GM04503 (cell line): ENCODE measurements at places on chromosomes 6 and 20.

GRCh38 chr20:31562241-31562640, 42.8 kb upstream of the ID1 start:
- DNase-seq: no peak

DNA sequence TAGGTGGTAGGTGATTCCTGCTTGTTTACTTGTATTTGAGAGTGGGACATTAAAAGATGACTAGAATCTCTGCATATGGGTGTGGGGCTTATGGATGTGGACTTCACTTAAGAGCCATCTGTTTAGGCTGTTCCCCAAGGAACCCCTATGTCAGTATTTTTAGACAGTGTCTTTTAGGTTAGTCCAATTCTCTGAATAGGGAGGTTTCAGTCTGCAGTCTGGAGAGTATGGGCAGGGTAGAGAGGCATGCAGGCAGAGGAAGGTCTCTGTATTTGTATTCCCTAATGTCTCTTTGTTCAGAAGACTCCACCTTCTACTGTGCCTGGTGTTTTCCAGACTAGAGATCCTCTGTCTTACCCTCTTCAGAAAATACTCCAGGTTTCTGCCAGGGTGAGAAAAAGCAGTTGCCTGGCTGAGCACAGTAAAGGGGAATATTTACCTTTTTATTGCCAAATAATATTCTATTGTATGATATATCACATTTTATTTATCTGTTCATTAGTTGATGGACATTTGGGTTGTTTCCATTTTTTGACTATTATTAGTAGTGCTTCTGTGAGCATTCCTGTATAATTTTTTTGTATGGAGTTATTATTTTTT, 19.1 kb downstream of the SLX4IP start:
- DNase-seq: no peak

- no peak for DNase-seq
These were observed 199.3 kb upstream of the SGK1 start for GRCh38 chr6:134517145-134517658.

DNA sequence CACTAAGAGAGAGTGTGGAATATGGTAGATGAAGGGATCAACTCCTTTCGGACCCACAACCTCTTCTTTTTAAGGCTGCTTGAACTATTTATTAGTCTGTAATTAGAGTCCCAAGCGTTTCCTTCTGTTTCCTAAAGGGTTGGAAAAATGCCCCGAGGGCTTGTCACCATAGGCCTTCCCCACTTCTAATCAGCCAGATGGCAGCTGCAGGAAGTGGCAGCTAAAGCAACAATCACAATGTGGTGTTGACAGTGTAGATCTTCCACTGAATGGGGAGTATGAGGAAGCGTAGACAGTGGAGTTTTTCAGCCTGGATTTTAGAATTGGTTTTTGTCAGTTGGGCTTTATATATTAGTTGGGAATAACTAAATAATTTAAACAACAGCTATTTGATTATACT, 40.6 kb downstream of the SLC35D3 start:
- no peak for DNase-seq

GRCh38 chr6:89264296-89264695, 47.1 kb upstream of the GABRR1 start:
- DNase-seq: no peak

- DNase-seq: no peak
These were observed 59.3 kb upstream of the MYL9 start for GRCh38 chr20:36482044-36482473.

GRCh38 chr20:57831326-57831992, 121.6 kb upstream of the PMEPA1 start:
- no peak for DNase-seq

GRCh38 chr6:130713144-130713543, 114.1 kb upstream of the SMLR1 start:
- DNase-seq: no peak

DNA sequence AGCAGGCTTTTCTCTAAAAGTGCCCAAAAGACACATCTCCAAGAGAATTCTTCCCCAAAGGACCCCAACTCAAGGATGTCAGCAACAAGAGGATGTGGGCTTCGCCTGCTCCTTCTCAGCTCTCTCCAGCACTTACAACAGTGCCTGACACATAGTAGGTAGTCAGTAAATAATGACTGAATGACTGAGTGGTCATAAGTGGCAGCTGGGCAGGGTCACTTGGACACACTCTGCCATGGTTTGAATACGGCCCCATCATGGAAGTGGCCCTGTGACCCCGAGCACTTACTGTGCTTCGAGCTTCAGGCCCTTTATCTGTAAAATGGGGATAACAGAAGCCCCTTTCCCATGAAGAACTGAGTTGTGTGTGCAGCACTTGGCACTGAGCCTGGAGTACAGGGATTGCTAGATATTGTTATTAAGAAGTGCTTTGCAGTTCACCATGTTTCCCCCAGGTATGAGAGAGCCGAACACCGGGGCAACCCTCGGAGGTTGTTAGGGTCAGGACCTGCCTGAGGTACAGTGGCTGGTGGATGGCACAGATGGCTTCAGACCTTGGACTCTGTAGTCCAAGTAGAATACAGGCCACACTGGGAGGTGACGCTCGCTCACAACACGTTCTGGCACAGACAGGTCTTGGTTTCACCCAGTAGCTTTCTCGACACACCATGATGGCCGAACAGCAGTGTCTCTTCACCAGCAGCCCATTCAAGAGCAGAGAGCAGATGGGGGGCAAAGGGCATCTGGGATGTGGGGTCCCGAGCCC, 56.0 kb downstream of the NOL4L start:
- DNase-seq: no peak

DNA sequence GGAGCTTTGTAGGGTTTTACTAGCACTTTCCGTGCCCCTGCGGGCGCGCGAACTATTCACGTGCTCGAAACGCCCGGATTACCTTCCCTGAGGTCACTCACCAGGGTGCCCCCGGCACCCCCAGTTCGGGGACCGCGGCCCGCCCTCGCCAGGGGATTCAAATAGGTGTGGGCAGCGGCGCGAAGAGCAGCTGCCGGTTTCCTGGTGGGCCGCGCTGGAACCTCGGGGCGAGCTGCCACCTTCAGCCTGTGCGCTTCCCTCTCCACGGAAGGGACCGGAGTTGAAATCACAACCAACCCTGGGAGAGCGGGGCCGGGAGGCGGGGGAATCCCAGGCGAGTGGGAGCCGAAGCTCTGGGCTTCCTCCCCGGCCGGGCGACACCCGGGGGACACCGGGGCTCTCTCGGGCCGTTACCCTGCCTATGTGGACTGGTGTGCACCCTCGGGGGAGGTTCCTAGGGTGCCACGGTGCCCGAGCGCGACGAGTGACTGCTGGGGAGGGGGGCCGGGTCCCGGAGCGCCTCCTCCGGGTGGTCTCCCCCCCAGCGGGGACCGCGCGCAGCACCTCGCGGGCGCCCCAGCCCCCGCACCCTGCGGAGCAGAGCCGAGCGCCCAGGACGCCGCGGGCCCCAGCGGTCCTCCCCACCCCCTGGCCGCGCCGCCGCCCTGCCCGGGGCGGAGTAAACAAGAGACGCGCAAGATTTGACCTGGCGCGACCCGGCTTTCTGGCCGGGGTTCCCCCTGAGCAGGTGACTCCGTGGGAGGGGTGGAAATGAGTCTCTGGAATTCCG, 2.1 kb upstream of the HIVEP2 start:
- peak; percentile 15 for DNase-seq

DNA sequence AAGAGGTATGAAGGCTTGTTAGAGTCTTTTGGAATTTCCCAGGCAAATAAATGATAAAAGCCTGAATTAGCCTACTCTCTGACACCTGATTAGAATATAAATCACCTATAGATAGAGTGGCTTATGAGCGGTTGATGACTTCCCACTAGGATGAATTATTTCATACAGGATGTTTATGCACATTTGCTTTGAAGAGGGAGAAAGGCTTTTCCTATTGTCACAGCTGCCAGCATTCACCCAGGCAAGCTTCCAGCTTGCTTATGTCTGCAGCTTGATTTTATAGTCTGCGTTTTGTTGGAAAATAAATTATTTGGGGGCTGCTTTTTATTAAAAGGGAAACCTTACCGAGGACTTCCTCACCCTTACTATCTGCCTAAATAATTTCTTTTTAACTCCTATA, 51.3 kb upstream of the EIF2S2 start:
- no peak for DNase-seq

- no peak for DNase-seq
These were observed 33.9 kb downstream of the ZNF133 start for GRCh38 chr20:18321976-18322950.

GRCh38 chr6:38103921-38104320, 284.4 kb downstream of the ZFAND3 start:
- DNase-seq: no peak

DNA sequence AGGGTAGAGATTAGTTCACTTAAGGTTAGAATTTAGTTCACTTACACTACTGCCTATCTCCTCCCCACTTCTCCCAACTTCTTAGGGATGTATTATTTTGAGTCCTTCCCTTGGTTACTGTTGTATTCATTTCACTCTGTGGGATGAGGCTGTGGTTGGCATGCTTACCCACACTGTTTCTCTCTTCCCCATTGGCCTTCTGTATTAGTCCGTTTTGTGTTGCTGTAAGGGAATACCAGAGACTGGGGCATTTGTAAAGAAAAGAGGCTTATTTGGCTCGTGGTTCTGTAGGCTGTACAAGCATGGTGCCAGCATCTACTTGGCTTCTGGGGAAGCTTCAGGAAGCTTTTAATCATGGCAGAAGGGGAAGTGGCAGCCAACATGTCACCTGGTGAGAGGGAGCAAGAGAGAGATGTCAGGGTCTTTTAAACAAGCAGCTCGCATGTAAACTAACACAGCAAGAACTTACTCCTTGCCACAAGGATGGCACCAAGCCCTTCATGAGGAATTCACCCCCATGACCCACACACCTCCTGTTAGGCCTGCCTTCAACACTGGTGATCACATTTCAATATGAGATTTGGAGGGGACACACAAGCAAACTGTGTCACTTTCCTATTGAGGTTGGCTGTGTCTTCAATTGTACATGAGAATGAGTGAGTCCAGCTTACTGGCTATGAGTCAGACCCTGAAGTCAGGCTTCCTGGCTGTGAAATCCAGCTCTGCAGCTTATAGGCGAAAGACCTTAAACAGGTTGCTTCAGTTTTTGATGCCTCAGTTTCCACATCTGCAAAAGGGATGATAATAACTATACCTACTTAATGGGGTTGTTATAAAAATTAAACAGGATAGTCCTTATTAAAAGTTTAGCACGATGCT, 53.3 kb downstream of the SYNDIG1 start:
- DNase-seq: no peak

GRCh38 chr6:125314009-125314581, 12.3 kb upstream of the HDDC2 start:
- no peak for DNase-seq

- DNase-seq: no peak
These were observed 131.9 kb upstream of the BTN3A2 start for GRCh38 chr6:26232940-26233648.

DNA sequence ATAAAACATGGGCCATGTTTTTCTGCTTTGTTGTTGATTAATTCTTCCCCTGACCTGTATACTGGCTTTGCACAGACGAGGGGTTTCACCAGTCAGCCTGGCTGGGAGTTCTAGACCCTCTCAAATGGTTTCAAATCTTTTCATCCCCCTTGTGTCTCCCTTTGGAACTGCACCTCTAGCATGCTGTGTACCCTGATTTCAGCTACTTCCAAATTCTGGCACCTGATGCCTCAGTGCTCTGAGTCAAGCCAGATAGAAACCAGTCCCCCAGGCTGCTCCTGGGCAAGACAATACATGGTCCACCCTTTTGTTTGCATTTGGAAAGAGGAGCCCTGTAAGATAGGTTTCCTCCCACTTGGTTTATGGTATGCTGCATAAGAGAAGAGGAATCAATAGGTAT, 290.2 kb downstream of the BTBD3 start:
- no peak for DNase-seq

DNA sequence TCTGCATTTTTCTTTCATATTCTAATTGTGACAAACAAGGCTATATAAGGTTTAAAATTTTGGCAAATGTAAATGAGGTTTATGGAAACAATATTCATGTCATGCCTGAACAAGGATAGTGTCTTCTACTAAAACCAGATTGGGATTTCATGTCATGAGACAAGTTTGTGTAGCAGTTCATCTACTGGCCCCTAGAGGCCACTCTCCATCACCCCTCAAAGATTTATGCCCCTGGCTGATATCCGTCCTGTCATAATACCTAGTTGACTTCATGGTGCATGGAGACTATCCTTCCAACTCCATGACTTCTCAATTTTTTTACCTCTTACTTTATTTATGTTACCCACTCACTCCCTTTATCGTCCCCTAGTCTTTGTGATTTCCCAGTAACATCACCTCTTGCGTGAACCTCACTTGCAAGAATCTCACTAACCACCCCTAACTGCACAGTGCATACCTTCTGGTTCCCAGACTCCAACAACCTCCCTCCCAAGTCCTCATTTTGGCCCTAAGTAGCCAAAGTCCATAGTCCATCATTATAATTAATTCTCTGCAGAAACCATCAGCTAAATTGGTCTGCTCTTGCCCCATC, 179.8 kb downstream of the TASP1 start:
- no peak for DNase-seq

GRCh38 chr20:47315339-47316056, 41.0 kb downstream of the ZMYND8 start:
- DNase-seq: peak; percentile 83

DNA sequence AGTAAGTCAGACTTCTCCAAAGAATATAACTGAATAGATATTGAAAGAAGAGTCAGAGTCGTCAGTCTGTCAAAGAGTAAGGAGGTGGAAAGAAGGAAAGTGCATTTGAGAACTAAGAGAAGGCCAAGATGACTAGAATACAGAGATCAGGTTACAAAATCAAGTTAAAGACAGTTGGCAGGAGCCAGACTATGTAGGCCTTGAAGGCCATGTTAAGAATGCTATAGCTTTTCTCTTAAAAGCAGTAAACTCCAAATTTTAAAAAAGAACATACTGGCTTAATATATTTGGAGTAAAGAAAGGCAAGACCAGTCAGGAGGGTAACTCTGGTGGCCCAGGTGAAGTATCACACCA, 68.8 kb downstream of the IBTK start:
- no peak for DNase-seq

GRCh38 chr20:8292793-8293192, 160.7 kb downstream of the PLCB1 start:
- DNase-seq: no peak

DNA sequence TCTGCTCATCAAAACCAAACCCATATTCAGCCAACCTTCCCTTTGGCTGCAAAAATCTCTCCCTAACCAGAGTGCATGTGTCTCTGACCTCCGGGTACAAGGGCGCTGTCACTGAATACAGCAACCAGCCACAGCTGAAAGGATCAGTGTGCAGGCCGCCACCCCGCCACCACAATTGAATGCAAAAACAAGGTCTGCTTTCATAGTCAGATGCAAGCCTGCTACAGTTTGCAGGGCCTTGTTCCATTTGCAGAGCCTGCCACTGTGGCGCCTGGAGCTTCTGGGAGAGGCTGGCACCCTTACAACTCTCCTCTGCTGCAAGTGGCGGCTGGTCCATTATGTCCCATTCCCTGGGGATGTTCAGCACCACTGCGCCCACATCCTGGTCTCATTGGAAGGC, 23.5 kb downstream of the MDGA1 start:
- no peak for DNase-seq

DNA sequence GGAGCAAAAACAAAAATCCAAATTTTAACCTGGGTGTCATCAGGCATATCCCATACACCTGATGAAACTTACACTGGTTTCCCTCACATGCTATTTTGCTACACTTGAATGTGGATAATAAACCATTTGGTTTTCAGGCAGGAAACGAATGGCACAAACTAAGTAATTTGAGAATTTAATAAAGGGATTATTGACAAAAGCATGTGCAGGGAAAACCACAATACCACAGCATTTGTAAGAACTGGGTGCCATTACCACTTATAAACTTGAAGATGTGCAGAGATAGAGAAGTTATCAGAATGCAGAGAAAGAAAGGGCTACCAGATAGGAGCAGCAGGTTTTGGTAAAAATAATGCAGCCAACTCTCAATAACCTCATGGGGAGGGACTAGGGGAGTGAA, 151.2 kb downstream of the RFX6 start:
- DNase-seq: no peak
